ENCODE measurements at places on chromosomes 4 and X. TPM values are rescaled to one million over a fixed set of nuclear protein-coding genes. Genes with fewer than 3 reads are reported as not detected.

The SLC39A8 gene
- 1.1 TPM for polyA plus RNA-seq

The CT45A3 gene
- polyA plus RNA-seq: not detected

The ZXDA gene
- polyA plus RNA-seq: 0.75 TPM

The HGFAC gene
- 0.26 TPM for polyA plus RNA-seq

The ENPEP gene
- polyA plus RNA-seq: 0.75 TPM

The HHIP gene
- 0.01 TPM for polyA plus RNA-seq

The CYTL1 gene
- polyA plus RNA-seq: 0.08 TPM

The FGF5 gene
- not detected for polyA plus RNA-seq

The DDX53 gene
- not detected for polyA plus RNA-seq

Measured in psoas muscle (tissue), 8 donors.